NCI-H774 (cell line): ENCODE measurements at places on chromosomes 5 and 9.

DNA sequence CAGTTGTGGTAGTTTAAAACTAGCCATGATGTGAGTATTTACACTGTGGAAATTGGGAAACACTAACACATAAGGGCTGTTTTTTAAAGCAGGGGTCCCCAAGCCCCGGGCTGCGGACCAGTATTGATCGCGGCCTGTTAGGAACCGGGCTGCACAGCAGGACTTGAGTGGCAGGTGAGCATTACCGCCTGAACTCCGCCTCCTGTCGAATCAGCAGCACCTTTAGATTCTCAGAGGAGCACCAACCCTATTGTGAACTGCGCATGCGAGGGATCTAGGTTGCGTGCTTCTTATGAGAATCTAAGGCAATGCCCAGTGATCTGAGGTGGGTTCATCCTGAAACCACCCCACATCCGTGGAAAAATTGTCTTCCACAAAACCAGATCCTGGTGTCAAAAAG lies 127.8 kb downstream of the PCSK5 start:
- no peak for DNase-seq

DNA sequence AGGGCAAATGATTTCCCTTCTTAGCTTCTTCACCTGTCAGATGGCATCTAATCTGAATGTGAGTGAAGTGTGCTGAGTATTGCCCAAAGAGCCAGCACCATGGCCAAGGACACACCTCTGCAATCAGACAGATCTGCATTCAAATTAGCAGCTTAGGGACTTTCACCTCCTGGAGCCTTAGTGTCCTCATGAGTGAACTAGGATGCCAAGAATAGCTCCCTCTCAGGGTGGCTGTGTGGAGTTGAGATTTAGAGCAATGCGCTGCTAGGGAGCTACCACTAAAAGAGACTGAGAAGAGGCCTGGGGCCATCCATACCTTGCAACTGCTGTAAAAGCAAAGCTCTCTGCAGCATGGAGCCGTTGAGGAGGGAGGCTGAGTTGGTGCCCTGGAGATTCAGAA lies 1.4 kb downstream of the CIZ1 start:
- DNase-seq = no peak

DNA sequence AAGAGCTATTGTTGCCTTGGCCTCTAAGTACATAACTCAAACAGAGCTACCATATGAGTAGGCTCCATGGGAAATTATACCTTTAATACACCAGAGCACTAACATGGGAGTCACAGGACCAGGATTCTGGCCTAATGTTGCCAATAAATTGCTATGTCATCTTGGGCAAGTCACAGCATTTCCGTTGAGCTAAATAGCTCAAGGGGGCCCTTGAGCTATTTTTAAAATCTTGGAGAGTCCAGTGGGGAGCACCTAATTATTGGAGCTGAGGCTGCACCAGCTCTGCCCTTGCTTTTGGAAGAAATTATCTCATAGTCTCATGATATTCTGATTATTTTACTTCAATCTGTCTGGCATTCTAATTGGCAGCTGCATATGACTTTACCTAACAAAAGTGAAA lies 350.8 kb downstream of the ENC1 start:
- DNase-seq = no peak

GRCh38 chr5:90135779-90136378 lies 273.7 kb downstream of the CETN3 start:
- peak; percentile 42 for DNase-seq

GRCh38 chr9:20744036-20744630 lies 60.1 kb downstream of the FOCAD start:
- DNase-seq = no peak

DNA sequence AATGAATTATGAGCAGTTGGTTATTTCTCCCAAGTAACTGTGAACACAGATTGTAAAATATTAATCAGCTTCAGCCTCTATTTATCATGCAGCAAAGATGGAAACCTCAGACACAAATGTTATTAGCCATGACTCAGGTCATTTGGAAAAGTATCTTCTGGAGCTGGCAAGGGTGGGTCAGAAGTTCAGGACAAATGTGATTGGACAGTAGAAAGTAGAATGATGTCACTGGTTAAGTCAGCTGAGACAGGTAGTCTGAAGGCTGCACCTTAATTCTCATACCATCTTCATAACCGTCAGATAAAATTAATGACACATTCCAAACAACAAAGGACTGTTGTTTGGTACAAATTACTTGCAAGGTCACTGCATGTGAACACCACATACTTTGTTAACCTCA lies 140.2 kb downstream of the EMB start:
- no peak for DNase-seq

- no peak for DNase-seq
Observed at GRCh38 chr5:53825016-53825415, 264.6 kb downstream of the NDUFS4 start.

- no peak for DNase-seq
Observed at GRCh38 chr9:135010921-135011320, 76.5 kb upstream of the OLFM1 start.

DNA sequence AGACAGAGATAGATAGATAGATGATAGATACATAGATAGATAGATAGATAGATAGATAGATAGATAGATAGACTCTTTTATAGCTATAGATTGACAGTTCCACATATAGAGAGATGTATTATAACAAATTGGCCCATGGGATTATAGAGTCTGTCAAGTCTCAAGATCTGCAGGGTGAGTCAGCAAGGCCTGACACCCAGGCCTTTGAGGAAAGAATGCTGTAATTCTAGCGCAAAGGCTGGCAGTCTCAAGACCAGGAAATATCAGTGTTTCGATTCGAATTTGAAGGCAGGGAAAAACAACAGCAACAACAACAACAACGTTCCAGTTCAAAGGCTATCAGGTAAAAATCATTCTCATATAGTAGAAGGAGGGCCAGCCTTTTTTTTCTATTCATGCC lies 339.2 kb upstream of the CDH9 start:
- DNase-seq = no peak

- no peak for DNase-seq
Observed at GRCh38 chr9:126773004-126773607, 31.7 kb upstream of the ZBTB43 start.

DNA sequence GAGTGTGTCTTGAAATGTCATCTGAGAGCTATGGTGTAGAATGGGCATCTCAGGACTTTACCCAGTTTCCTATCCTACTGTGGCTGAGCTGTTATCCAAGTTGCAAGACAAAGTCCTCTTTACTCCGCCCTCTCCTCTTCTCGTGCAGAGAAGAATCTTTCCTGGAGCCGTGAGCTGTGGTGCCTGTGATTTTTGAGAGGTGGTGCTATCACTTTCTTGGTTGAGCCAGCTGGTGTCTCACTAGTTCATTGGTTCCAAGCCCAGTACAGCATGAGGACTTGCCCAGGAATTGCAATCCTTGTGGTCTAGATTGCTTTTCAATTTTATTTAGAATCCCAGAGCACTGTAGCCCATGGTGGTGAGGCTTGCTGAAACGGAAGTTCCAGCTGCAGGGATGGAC lies 2300.3 kb downstream of the MAT2B start:
- DNase-seq = no peak

DNA sequence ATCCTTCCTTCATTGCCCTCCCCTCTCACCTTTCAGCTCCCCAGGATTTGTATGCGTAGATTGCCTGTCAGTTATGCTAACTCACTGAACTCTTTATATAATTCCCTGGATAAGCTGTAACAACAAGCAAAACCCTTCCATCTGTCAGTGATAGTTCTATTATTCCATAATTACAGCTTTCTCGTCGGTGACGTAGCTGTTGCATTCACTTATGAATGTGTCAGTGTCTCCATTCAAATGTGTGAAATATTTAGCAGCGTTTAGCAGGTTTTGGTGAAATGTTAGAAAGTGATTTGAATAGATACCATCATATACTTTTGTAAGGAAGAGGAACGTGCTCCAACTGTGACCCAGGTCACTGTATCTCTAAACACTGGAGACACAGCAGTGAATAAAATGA lies 45.2 kb downstream of the PIP5K1B start:
- DNase-seq = no peak

DNA sequence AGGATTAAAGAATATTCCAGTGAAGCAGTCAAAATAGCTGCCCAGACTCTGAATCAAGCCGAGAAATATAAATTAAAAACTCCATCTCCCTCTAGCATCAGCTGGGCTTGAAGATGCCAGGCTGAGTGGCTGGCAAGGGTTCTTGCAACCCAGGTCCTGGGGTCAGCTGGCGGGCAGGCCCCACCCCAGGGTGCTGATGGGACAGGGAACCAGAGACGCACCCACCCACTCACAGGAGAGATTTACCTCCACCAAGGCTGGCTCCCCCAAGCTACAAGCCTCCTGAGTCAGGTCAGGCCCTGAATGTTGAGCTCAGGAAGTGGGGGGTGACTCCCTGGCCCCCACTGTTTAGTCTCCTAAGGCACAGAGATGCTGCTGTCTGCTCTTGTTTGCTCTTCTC lies 83.9 kb upstream of the HSPA9 start:
- DNase-seq = no peak

- no peak for DNase-seq
Observed at GRCh38 chr5:145531038-145531734, 304.0 kb downstream of the PRELID2 start.

DNA sequence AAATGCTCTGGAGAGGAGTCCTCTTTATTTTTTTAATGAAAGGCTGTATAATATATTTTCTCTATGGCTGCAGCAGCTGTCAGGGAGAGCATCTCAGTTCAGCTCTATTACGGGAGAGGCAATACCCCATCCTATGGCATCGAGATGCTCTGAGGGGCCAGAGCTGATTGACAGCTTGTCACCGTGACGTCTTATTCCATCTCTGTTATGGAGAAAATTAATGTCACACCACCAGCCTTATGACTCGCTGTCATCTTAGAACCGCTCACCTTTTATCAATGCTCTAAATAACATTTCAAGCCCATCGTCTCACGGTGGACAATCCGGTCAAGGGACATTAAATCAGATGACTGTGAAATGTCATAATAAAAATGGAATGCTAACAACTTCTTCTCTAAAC lies 273.5 kb downstream of the SLF1 start:
- DNase-seq = no peak

DNA sequence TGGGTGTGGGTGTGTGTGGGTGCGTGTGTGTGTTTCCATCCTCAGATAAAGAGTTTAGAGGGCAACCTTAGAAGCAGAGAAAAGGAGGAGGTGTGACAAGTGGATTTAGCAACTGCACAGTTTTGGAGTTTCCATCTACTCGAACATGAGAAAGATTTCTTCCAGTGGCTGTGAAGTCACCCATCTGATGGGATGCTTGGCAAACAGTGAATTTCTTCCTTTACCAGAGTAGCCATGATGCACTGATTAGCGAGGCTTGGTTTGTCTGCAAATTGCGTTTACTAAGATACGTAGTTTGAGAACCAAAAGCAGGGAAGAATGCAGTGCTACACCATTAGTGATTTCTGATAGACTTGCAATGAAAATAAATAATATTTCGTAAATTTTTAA lies 791 bp upstream of the STARD4 start:
- peak; percentile 13 for DNase-seq

DNA sequence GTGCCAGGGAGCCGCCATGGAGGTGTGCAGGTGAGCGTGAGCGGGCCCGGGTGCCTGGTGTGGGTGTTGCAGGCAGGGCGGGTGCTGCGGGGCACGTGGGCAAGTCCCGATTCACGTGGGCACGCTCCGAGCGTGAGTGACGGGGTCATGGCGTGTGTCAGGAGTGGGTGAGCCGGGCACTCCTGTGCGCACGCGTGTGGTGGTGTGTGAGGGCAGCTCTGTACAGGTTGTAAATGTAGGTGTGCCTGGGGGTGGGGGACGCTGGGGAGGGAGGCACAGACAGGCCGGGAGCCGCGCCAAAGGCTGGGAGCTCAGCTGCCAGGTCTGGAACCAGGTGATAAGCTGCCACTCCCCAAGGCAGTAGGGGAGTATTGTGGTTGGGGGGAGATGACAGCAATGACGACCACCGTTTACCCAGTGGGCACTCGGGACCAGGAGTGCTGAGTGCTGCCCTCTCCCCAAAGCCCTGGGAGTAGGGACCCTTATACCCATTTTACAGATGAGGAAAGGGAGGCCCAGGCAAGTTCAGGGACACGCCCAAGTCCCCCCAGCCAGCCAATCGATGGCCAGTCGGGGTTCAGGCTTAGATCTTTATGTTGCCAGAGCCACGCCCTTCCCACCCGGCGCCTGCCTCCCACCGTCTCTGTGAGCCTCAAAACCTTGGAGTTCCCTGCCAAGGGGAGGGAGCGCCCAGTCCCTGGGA lies 9.6 kb downstream of the NCS1 start:
- DNase-seq = no peak

- DNase-seq = no peak
Observed at GRCh38 chr5:132854301-132854700, 12.0 kb downstream of the GDF9 start.

GRCh38 chr9:106051545-106051944 lies 357.2 kb downstream of the TMEM38B start:
- no peak for DNase-seq

GRCh38 chr9:115444959-115445358 lies 327.0 kb upstream of the TNC start:
- DNase-seq = no peak

DNA sequence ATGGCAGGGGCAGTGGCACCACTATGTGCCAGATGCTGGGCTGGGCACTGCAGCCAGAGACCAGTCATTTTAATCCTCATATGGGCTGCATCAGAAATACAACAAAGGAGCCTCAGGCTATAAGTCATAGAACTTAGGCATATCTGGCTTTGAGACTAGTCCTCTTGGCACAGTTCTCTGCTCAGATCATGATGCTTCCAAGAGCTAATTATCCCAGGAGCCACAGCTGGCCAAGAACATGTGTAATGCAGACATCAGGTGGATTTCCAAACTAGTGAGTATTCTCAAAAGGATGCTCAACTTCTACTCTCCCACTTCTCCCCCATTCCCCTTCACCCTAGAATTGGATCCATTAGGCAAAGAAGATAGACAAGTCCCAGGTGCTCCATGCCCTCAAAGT lies 562.2 kb upstream of the TRPC7 start:
- no peak for DNase-seq

GRCh38 chr5:45109636-45110035 lies 300.9 kb downstream of the MRPS30 start:
- no peak for DNase-seq

DNA sequence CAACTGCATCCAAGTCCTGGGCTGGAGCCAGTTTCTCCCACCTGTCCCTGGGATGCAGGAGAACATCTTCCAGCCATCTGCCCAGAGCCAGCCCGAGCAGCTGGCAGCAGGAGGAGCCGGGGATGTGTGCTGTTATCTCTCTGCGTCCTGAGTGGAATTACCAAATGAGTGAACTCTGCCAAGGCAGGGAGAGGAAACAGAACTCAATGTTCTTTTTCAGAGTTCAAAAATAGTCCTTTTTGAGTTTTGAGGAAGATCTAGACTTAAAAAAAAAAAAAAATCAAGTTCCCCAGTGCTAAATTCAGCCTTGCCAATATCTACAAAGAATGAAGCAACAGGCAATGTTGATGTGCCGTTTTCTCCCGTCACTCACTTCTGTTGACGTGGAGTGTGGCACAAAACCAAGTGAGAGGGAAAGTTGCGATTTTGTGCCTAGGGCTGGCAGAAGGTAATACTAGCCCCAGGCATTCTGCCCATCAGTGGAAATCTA lies 56.2 kb downstream of the TMOD1 start:
- no peak for DNase-seq
